ENCODE measurements at places on chromosomes 3 and 15.

DNA sequence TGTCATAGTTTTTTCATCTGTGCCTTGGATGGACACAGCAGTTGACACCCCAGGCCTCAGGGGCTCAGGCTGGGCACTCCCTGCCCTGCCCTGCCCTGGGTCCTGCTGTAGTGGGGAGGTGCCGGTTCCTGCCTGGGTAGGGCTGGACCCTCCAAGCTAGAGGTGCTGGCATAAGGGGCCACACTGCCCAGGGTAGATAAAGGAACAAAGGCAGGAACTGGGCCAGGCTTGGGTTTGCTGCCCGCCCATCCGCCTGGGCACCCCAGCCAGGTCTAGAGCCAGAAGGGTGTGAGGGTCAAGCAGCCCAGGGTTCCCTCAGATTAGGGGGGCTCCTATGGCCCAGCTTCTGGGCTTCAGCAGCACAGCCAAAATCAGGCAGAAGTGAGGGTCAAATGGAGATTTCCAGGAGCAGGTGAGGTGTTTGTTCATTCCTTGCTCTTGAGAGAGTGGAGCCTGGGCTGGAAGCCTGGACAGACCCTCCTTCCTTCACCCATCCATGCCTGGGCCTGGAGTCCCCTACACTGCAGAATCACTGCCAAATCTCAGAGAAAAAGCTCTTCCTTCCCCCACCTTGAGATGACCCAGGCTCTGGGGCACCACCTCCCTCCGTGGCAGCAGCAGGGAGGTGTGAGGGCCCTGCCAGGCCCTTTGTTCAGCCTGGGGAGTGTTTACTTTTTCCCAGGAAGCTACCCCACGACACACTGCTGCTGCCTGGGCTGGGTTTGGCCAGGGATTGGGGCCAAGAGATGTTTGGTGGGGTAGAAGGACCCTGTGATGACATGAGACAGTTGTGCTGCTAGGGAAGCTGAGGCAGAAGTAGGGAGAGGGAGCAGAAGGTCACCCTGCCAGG is 7.1 kb downstream of the SEMA3F start:
- DNase-seq, result no peak

- no peak for DNase-seq
Measured at GRCh38 chr3:144045766-144046165, 74.1 kb downstream of the DIPK2A start.

DNA sequence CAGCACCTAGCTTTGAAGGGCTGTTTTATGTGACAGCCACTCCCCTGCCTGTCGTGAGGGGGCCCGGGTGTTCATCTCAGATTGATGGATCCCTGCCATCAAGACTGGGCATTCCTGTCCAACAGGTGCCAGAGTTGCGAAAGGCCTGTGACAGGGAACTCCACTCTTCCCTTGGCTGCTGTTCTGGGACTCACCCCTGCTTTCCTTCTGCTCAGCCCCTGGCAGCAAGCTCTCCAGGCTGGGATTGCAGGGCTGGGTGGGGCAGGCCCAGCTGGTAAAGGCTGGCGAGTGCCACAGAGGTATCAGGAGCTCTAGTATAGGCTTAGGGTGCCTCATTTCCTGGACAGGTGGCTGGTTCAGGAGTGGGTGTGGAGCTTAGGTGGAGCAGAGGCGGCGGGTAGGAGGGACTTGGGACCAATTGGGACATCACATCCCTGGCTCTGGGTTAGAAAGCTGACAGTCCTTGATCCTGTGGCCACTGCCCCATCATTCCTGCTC is at the start of gene PLA2G4B:
Gene PLA2G4B, plus strand, starts transcription at position 448 of the 498 bp plus-strand sequence. CDS start 67 bp downstream, outside the sequence.
- DNase-seq, result no peak

GRCh38 chr3:107899990-107900651 is 190.7 kb downstream of the CD47 start:
- no peak for DNase-seq

DNA sequence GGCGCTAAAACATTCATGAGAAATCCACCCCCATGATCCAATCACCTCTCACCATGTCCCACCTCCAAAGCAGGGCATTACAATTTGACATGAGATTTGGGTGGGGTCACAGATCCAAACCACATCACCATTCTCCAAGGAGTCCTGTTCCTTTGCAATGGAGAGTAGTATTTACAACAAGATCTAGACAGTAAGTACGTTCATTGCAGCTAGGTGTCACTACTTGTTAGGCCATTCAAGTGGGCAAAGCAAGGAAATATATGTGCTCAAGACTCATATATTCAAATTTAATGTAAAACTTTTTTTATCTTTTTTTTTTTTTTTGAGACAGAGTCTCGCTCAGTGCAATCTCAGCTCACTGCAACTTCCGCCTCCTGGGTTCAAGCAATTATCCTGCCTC is 79.3 kb downstream of the AQP9 start:
- DNase-seq, result no peak

GRCh38 chr3:131596884-131597283 is 94.1 kb upstream of the MRPL3 start:
- DNase-seq, result no peak

GRCh38 chr15:61118885-61119284 is 110.2 kb downstream of the RORA start:
- DNase-seq, result no peak

DNA sequence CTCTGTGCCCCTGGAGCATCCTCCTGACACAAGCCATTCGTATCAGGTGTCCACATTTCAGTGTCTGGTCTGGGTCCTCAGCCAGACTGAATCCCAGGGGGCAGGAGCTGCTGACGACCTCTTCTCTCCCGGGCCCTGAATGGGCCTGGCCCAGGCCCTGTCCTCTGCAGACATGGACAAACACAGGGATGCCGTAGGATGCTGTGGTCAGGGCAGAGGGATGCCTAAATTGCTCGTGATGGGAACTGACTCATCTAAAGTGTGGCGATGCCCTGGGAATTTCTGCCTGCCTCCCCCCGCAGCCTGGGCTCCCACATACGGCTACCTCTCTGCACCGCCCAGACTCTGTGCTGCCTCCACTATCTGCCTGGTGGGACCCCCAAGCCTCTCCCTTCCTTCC is 58.5 kb upstream of the CTSH start:
- DNase-seq, result no peak

- no peak for DNase-seq
Measured at GRCh38 chr3:95751509-95751908, 1062.9 kb upstream of the EPHA6 start.

DNA sequence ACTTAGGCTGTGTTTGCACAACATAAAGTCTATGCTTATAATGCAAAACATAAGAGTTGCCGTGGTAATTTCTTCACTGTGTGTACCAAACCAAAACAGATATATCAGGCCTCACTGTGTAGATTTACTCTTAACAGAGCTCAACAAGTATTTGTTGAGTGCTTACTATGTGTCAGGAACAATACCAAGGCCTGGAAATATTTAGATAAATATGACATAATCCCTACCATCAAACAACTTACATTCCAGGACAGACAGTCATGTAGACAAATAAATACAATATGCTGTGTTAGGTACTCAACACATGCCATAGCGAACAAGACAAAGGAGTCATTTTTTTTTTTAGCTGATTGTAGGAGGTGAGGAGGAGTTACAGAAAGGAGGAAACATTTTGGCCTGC is 554.0 kb downstream of the NSUN3 start:
- no peak for DNase-seq

GRCh38 chr3:3553236-3553635 is 246.0 kb upstream of the LRRN1 start:
- DNase-seq, result no peak

- DNase-seq, result no peak
Measured at GRCh38 chr3:86988235-86988634, 2.7 kb downstream of the VGLL3 start.

GRCh38 chr3:81378552-81379293 is 382.7 kb downstream of the GBE1 start:
- no peak for DNase-seq

- no peak for DNase-seq
Measured at GRCh38 chr3:160921020-160921635, 165.1 kb downstream of the PPM1L start.

DNA sequence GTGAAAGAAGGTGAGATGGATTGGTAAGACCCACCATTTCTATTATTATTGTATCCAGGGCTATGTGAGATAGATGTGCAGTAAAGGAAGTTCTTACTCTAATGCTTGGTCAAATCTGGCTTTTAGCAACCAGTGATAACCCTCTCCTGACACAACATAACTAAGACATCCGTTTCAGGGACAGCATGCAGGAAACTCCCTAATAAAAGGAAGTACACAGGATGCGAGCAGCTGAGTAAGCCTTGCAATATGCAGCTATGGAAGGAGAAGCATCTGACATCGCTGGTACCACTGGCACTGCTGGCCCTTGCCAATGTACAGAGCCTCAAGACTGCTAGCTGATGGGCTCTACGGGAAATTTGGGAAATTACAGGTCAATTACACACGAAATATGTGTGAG is 662.3 kb downstream of the NR2F2 start:
- no peak for DNase-seq
